K562 (cell line): ENCODE measurements at places on chromosomes 6 and 20.

GRCh38 chr6:33050014-33050810 lies 23.2 kb downstream of the HLA-DPA1 start:
- DNase-seq: no peak

- DNase-seq: no peak
Observed at GRCh38 chr6:145073811-145074210, 661.5 kb downstream of the EPM2A start.

DNA sequence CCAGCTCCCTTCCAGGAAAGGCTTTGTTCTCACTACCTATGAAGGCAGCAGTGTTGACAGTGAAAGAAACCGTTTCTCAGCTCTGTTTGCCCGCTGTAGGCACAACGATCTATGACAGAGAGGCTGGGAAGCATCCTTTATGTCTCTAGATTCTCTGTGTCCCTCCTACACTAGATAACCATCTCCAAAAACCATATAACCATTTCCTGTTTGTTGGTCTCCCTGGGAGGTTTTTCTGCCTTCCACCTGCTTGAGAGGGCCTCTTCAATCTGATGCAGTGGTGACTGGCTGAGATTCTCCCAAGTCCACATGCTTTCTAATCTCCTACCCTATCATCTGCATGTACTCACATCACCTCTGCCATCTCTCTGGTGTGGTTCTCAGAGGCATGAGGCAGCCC lies 32.0 kb upstream of the TMEM217 start:
- no peak for DNase-seq

- no peak for DNase-seq
Observed at GRCh38 chr6:149134511-149134933, 183.0 kb upstream of the TAB2 start.

DNA sequence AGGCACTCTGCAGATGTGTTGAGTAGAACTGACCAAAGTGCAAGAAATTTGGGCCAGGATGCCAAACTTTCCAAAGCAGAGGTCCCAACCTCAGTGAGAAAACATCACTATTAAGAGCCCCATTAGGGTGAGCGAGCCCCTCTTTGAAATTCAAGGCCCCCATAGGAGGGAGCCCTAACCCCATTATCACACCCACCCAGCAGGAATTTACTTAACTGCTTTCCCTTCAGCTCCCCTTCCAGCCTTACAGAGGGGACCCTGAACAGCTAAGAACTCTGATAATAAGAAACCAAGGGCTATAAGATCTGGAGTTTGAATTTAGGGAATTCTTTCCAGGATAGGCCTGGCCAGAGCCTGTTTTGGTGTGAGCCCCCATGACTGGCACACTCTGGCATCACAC lies 130.6 kb downstream of the NFATC2 start:
- no peak for DNase-seq
